CD4-positive, alpha-beta T cell treated with Interleukin-4 for 1 hour (primary cell): ENCODE measurements at places on chromosomes 12 and 14.

DNA sequence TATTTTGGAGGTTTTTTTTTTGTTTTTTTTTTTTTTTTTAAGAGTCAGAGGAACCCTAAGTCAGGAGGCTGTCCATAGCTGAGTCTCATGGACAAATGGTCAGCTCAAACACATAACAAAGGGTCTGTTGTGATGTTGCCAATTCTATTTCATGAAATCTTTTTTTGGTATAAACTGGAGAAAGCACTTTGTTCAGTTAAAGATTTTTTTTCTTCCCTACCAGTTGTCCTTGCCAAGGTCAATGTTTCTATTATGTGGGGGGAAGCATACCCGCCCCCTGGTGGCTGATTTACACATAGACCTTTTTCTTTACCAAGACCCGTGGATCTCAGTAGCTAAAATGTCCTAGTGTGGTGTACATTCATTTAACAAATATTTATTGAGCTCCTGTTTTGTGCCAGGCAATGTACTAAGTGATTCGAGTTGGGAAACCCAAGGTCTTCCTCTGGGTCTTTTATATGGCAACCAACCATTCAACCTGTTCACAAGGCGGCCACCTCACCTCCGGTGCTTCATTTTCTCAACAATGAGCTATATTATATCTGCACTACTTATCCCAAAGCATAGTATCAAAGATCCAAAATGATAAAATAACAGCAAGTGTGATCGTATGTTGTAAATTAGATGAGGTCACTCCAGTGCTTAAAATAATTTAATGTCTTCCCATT, 214.5 kb downstream of the PAH start:
- DNase-seq = peak; percentile 1

DNA sequence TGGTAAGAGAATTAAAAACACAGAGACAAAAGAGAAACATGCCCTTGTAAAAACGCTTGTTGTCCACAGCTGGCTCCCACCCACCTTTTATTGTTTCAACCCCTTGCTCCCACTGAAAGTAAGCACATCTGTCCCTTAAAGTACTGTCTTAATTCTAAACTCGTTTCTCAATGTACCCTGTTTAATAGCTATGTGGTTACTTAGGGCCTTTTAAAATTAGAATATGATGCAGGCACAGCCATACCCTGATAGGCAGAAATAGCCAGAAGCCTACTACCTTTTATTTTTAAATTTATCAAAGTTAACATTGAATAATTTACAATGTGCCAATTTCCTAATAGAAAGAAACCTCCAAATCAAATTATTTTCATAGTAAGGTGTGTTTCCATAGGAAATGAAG, 4.0 kb upstream of the MGAT4C start:
- no peak for DNase-seq

DNA sequence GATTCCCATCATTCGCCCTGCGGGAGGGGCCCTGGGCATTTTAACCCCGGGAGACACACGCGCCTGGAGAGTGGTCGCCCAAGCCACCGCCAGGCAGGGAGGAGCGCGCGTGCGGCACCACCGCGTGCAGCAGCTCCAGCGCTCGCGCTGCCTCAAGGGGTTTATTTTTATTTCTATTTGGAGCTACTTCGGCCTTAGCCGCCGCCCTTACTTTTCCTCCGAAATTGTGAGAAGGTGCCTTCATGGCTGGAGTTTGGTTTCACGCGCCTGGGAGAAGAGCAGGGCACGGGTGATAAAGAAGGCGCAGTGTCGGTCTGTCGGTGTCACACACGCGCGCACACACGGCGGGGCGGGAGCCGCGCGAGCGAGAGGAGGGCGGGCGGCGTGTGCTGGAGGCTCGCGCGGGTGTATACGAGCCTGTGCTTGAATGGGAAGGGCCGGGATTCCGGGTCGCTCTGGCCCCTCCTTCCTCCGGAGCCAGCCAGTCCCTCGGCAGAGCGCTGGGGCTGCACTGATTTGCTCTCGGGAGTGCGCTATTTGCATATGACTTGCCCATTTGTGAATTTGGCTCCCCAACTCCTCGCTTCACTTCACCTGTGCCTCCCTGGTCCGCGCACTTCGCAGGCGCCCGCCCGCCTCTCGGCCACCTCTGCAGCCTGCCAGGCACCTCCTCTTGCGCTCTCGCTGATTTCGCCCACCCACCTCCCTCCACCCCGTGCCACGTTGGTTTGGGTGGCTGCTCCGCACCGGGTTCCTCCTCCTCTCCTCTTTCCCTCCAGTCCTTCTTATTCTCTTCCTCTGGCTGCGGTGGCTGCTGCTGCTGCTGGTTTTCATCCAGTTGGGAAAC, 932.3 kb downstream of the DIO2 start:
- DNase-seq = no peak

DNA sequence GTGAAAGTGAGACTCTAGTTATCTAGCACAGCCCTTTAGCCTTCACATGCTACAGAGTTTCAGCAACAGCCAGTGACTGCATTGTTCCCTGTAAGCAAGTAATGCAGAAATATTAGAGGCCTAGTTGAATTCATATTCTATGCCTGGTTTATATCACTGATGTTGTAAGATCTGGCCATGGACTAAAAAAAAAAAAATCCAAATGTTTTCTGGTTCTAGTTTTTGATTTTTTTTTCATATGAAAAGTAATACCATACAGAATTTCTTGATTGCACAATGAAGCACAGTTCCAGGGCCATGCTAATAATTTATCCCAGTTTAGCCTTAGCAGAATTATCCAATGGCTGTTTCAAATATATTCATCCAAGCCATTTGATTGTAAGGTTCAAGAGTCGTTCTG, 341.5 kb upstream of the DDHD1 start:
- no peak for DNase-seq

DNA sequence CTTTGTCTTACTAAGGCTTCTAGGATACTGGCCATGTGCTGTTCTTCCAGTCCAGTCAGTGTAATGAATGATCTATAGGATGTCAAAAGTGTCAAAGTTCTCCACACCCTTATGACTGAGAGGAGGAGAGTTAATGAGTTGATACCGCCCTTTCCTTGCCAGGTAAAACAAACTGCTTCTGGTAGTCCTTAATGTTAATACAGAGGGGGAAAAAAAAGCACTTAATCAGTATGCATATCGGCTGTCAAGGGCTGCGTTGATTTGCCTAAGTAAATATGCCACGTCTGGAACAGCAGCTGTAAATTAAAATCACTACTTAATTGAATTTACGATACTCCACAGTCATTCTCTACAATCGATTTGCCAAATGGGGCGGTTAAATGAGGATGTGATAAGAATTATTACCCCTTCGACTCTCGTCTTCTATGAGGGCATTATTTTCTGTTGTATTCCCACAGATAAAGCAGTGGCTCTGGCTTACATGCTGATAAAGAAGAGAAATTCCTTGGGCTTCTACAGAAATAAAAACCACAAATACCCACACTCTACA, 416.0 kb downstream of the KCNH5 start:
- no peak for DNase-seq
